ENCODE measurements at places on chromosomes 16 and 17.

DNA sequence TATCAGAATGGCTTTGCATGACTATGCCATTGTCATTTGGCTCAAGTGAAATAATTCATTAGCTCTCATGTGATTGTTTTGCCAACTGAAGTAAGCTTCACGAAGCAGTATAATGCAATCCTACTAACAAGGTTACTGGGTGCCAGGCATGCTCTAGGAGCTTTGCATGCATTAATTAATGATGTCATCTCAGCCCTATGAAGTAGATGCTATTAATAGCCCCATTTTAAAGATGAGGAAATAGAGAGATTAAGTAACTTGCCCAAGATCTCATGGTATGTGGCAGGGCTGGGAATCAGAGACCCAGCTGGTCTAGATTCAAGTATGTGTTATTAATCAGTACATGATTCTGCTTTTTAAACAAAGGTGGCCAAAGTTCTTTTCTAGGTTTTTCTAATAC lies 14.1 kb downstream of the KRT39 start:
- DNase-seq: no peak

DNA sequence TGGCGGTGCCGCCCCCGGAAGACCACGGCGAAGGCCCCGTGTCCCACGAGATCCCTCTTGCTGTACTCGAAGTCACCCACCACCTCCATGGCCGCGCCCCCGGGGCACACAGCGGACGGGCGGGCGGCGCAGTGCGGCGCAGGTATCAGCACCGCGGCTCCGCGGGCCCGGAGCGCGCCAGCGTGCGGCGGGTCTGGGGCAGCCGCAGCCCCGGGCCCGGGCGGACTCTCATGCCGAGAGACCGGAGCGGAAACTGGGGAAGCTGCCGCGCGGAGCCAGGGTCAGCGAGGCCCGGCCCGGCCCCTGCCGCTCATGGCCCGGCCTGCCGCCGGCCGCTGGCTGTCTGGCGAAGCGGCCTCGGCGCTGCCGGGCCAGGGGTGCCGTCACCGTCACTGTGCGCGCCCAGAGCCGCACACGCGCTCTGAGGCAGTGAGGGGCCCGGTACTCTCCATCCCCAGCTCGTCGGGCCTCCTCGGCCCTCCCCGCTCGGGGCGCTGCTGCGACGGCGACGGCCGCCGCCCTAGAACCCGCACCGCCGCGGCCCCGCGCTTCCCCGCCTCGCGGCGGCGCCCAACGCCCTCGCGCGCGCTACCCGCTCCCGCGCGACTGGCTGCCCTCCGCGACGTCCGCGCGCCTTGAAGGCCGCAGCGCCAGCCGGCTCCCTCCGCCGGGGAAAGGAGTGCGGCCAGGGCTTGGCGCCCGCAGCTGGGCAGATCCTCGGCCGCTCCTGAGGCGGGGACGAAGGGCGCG lies at the start of gene ULK2:
TSS of gene ULK2 (minus strand) at position 608 of the 750 bp plus-strand sequence. CDS start at position 89, 519 bp downstream.
- peak; percentile 64 for DNase-seq

DNA sequence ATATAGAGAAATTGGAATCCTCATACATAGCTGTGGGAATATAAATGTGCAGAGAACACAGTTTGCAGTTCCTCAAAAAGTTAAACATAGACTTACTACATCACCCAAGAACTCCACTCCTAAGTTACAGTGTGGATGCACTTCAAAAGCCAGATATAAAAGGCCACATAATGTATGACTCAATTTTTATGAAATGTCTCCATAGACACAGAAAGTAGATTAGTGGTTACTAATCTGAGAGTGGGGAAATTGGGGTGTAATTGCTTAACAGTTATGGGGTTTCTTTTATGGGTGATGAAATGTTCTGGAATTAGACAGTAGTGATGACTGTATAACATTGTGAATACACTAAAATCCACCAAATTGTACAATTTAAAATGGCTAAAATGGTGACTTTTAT lies 60.9 kb downstream of the CACNG1 start:
- no peak for DNase-seq

- no peak for DNase-seq
Measured at GRCh38 chr17:70181376-70181775, 12.0 kb downstream of the KCNJ2 start.

Data from hematopoietic multipotent progenitor cell treated with erythropoietin and hydrocortisone succinate and interleukin-3 and kit ligand, for 8 days (in vitro differentiated cells).